HCEC 1CT (cell line): ENCODE measurements at places on chromosomes 6 and 20.

DNA sequence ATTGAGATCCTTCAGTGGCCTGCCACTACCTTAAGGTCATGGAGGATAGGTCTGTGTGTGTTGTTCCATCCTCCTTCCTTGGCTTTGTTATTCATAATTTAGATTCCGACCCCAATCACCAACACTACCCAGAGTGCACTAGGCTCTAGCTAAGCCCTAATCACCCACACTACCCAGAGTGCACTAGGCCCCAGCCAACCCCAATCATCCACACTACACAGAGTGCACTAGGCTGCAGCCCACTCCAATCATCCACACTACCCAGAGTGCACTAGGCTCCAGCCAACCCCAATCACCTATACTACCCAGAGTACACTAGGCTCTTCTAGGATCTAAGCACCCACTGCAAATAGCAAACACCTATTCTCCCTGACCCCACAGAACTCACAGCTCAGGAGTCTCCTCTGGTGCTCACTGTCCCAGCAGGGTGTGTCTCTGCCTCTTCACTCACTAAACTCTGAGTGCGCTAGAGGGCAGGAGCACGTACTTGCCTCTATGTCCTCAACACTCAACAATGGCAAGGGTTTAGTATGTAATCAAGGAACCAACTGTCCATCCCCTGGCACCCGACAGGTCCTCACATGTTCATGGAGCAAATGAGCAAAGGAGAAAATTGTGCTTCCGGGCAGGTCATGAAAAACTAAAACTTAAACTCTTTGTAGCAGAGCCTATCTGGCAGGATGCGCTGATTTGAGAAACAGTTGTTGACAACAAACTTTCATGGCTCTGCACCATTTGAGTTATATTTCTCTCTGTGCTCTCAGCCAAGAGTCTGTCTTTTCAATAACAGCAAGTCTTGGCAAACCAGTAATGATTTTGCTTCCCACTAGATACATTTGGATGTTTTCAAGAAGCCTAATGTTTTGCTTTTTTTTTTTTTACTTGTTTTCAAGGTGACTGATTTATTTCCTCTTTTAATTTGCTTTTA is 54.3 kb downstream of the SLC22A23 start:
- DNase-seq: no peak

DNA sequence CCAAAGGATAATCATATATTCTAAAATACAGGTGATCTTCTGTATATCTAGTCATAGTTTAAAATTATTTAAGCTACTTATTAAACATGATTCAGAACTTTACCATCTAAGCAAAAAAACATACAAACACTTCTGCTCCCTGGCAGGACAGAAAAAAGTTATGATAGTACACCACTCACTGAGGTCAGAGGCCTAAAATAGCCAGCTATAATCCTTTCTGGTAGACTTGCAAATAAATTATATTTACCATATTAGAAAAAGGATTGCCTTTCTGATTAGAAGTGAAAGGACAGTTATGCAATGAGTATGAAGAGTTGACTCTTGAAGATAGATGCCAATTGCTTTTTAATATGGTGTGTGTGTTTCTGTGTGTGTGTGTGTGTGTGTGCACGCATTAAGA is 207.4 kb downstream of the BMP2 start:
- DNase-seq: no peak

GRCh38 chr6:11094411-11094851 is 797 bp downstream of the SMIM13 start:
- peak; percentile 61 for DNase-seq

- DNase-seq: no peak
Observed at GRCh38 chr6:111747396-111747795, 125.9 kb downstream of the FYN start.

- no peak for DNase-seq
Observed at GRCh38 chr6:99091985-99092384, 144.2 kb upstream of the FBXL4 start.
